PC-9 (cell line): ENCODE measurements at places on chromosomes 2 and 18.

DNA sequence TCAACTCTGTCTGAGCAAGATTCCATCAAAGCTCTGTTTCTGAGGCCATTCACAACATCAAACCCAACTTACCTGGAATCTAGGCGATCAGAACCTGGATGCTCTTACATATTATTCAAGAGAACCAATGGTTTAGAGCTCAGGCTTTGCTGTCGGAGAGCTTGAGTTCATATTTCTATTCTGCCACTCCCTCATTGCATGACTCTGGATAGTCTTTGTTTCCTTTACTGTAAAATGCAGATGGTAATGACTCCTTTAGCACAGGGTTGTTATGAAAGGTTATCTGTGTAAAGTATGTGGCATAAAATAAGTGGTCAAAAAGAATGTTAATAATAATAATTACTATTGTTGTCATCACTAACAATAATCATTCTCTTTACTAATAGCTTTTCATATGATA is 12.6 kb downstream of the RELCH start:
- no peak for DNase-seq

- DNase-seq = no peak
Observed at GRCh38 chr2:40666398-40666797, 214.5 kb upstream of the SLC8A1 start.

GRCh38 chr2:5686068-5686467 is 6.1 kb upstream of the SOX11 start:
- DNase-seq = no peak

- DNase-seq = no peak
Observed at GRCh38 chr2:216351172-216351925, 20.9 kb downstream of the MARCHF4 start.

DNA sequence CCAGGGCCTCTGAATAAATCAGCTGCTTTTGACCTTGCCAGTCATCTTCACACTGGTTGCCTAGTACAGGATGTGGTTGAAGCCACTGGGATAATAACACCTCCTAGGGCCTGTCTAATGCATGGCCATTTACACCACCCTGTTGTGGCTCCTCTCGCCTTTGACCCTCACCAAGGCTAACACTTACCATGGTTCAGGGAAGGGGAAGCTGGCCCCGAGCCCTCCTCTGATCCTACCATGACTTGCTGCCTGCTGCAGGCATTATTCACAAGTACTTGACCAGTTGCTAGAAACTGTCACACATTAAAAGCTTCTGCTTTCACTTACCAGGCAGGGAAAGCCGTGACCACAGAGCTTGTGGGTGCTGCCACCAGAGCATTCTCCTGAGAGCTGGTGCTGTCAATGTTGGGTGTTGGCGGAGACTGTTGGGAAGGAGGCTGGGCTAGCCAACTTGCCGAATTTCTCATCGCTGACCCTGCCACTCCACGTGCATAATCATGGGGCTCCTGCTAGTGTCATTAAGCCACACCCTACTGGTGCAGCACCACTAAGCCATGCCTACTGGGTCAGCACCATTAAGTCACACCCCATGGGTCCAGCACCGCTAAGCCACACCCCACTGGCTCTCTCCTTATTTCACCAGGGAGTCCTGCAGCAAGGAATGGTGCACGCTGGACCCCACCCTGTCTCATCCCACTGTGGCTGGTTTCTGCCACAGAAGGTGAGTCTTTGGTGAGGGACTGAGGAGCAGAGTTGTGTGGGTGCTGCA is 47.0 kb upstream of the TTC39C start:
- DNase-seq = no peak

GRCh38 chr2:65129286-65129825 is 550 bp downstream of the RAB1A start:
- peak; percentile 5 for DNase-seq
